ENCODE measurements at places on chromosomes 4 and X.
A peak's percentile ranks its signal among the peaks of the same experiment; 100 is the strongest.

DNA sequence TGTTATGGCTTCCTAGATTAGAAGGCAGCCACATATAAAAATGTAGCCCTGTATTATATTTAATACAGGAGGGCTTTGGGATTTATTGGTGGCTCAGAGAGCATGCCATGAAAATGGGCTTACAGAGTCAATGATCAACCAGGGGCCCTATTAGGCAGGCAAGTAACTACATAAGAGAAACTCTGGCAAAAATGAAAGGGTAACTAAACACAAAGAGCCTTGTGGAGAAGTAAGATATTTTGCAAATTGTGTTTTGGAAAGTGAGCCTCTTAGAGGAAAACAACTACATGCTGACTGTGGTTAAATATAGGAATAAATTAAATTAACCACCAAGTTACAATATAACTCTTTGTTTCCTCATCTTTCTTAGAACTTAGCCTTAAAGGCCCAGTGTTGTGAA is 5.5 kb downstream of the SAT1 start:
- DNase-seq = no peak

- DNase-seq = no peak
Observed at GRCh38 chr4:141120036-141120593, 13.2 kb downstream of the RNF150 start.

GRCh38 chr4:184216515-184216914 is 1.2 kb downstream of the ENPP6 start:
- no peak for DNase-seq

DNA sequence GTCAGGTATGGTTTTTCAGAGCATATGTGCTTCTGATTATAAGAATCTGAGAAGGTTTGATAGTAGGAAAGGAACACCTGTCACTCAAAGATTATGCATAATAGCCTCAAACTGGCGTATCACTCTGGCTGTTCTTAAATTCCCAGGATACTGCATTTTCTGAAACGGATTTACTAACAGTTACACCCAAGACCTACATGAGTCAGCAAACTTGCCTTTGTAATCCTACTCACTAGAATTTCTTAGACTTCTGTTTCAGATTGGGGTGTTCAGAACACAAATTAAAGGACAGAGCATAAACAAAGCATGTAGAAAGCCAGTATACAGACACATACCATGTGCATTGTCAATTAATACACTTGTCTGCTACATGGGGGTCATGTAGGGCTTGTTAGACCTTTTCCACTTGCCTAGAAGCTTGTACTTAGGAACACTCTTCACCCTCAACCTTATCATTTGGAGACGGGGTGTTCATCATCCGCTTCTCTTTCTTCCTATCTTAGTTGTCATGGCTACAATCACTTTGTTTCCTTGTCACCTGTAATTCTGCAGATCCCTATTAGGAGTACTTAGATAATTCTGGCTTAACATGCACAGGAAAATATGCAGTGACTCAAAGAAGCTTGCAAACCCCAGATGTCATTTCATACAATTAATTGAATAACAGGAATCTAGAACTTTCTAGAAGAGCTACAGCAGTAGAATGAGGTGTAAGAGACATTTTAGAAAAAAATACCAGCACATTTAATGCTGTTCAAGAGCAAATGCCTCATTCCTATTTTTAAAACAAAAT is 593.0 kb upstream of the TENM3 start:
- no peak for DNase-seq

DNA sequence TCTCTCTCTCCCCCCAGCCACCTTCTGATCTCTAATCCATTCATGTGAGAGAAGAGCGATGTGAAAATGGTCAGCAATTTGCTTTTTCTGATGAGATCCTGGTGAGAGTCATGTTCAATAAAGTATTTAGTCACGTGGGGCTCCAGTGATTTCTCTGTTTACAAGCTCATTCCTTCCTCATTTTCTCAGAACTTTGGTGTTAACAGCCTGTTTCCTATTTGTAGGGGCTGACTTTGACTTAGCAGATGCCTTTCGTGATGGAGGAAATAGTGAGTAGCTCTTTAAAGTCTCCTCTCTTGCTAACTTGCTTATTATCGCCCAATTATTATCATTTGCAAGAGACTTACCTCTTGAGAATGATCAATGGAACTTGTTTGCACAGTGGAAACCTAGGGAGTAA is 72.6 kb upstream of the CD99 start:
- no peak for DNase-seq

DNA sequence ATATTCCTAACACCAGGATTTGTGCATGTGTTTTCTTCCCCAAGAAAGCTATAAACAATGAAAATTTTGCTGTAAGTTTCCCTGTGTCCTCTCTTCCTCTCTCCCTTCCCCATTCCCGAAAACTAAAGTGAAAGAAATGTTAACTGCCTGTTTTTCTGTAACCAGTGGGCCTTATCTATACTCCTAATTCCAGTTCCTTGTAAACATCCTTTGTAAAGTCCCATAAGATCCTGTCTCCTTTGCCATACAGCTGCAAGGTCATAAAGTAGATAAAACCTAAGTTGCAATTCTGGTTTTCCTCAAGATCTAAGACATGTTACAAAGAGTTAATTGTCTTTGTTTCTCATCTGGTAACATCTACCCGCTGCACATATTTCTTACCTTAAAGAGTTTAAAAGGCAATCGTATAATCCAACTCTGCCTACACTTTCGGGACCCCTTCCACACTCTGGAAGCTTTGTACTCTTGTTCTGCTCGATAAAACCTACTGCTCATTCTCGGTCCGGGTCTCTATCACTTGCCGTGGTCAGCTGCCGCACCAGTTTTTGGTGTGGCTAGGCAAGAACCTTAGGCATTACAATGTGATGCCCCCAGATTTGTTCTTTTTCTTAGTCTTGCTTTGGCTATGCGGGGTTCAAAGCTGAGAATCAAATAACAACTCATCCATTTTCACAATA is 20.5 kb downstream of the UGT2B7 start:
- DNase-seq = no peak

DNA sequence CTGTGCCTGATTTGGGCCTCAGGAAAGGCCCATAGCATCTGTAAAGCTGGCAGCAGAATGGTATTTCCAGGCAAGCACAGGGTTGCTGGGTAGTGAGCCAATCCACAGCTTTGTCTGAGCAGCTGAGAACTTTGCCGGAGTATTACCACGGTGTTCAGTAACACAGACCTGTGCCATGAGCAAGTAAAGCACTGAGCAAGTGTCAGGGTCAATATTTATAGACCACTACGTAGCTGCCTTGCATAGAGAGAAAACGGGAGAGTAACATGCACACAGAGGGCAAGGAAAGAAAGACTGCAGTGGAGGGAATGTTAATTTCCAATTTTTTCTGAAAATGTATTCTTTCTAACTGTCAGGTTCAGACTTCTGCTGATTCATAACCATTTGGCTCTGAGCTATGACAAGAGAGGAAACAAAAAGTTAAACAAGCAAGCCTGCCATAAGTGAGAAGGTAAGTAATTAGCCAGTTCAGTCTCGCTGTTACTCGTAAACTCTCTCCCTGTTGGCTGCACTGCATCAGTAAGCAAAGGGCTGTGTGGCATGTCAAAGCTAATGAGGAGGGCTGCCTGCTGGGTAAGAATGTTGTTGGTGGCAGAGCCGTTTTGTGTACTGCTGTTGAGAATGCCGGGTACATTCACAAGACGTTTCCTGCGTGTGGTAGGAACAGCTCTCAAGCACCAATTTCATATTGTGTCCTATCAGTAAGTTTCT is 238.1 kb downstream of the BMPR1B start:
- DNase-seq = no peak

- no peak for DNase-seq
Observed at GRCh38 chr4:57220172-57220571, 110.0 kb upstream of the IGFBP7 start.

DNA sequence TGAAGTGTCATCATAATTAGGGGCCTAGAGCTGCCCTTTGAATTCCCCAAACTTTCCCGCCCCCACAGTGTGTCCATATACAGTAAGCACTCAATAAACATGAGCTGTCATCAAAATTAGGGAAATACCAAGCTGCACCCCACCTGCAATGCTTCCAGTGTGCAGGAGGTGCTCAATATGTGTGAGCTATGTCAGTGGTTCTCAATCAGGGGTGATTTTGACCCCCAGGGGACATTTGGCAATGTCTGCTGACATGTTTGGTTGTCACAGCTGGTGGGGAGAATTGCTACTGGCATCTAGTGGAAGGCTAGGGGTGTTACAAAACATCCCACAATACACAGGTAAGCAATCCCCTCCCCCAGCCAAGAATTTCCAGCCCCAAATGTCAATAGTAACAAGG is 748 bp downstream of the CFP start:
- DNase-seq = no peak

DNA sequence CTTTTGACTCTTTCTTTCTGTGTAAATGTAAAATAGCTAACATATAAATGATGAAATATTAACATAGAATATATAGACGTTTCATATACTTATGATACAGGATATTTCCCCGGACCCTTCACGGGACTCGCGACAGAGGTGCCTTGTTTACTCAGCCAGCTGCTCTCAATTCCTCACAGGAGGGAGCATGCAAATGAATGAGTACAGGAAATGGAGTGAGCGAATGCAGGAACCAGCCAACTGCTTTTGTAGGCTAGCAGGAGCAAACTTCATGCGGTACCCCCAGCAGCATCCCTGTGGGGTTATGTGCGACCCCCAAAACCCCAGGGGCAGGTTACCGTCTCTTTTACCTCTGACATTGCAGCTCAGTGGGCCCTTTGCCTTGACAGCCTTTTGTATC is 110.3 kb upstream of the PDHA2 start:
- DNase-seq = no peak

DNA sequence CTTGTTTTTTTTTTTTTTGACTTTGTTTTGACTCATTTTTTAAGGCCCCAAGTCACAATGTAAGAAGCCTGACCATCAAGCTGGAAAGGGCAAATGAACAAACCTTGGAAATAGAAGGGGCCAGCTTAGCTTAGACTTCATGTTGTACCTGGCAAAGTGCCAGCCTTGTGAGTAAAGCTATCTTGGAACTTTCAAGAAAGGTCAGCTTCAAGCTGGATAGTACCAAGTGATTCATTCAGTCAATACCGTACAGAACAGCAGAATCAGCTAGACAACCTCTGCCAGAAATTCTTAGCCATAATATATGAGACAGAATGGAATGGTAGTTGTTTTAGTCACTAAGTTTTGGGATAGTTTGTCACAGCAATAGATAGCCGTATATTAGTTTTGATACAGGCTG is 1492.2 kb upstream of the TENM3 start:
- DNase-seq = no peak

GRCh38 chrX:1163231-1163630 is 49.2 kb downstream of the CRLF2 start:
- DNase-seq = no peak

DNA sequence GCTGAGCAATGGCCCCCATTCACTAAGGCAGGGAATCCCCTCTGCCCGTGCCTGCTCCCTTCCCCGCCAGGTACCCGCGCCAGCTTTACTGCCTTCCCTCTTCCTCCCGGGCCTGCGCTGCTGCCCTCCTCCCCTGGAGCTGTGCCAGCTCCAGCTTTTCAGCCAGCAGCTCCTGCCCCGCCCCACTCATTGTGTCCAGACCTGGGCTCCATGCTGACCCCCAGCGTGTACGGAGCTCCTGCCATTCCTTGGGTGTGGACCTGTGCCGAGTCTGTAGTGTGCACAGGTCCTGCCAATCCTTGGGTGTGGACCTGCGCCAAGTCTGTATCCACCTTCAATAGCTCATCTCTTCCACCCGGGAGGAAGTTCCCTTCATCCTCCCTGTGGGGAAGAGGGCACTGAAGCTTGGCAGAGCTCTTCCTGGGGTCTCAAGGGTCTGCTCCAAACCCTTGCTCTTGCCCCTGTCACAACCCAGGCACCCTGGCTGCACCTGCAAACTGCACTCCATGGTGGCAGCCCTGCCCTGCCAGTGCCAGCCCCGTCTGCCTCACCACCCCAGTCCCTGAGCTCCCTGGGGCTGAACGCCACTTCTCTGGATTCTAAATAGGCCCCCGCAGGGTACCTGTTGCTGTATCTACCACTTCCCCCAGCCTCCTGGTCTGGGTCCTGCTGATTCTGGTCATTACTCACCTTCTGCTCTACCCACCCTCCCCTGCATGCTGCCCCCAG is 63.9 kb downstream of the TRMT44 start:
- no peak for DNase-seq

DNA sequence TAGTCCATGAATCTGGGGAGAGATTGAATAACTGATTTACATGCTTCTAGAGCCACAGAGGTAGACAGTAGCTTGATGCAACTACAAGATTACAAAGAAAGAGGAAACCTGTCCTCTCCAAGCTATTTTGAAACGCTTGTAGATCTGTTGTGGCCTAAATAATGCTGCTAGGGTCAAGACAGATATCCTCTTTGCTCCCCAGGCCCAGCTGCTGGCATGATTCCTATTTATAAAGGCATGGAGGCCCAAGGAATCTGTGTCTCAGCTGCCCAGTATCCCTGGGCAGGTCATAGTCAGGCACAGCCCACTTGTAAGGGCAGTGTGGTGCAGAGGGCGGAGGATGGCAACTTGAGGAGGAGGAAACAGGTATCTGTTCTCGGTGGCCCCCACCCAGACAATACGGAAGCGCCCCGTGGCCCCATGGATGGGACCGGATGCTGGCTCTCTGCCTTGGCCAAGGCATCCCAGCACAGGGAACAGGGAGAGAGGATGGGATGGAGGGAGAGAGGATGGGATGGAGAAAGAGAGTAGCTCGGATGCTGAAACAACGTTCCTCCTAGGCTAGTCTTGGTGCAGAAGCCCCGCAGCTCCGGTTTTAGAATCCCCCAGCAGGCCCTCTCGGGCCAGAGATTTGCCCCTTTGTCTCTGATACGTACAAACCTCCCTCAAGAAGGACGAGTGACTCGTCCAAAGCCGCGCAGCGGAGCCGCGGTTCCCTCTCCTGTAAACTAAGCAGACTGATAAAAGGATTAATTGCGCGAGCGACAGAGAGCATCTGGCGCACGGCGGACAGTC is 767 bp upstream of the SMIM20 start:
- no peak for DNase-seq

GRCh38 chrX:46408553-46409407 is 136.4 kb downstream of the ZNF674 start:
- peak; percentile 21 for DNase-seq

DNA sequence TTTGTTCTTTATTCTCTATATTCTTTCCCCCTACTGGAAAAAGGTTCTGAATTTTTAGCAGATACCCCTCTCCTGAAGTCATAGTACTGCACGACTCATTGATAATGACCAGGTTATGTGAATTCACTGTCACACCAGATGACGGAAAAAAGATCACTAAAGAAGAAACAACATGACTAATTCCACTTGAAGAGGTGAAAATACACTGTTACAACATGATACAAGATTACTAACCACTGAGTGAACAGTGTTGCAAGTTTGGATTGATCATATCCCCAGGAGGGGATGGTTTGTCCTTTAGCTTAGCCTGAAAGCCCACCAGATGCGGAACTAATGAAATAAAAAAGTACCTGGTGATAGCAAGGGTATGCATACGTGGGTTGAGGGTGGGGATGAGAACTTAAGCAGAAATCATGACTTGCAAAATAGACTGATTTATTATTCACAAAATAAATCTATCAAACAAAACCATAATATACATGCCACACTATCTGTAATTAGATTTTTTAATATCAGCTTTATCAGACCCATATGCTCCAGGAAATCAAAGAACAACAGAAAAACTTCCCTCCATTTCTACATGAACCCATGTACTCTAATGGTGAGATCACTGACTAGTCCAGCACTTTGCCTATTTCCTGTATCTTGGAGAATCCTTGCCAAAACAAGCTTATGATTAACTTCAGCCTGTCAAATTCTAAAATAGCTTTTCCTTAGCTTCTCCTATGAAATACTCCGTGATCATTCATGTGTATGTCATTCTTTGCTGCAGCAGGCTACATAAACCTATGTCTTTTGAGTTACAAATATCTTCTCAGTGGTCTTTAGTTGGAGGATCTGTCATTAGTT is 257.4 kb upstream of the AGA start:
- DNase-seq = peak; percentile 42
